Regular cardiac myocyte (primary cell): ENCODE measurements at places on chromosomes 4 and X. TPM values are rescaled to one million over a fixed set of nuclear protein-coding genes. Genes with fewer than 3 reads are reported as not detected.

The ASB5 gene
- under 0.01 and 6.2 TPM in 2 replicates for total RNA-seq

The PNMA6F gene
- total RNA-seq: not detected in 2 replicates

The PAK3 gene
- 1.7 and 4.0 TPM in 2 replicates for total RNA-seq

The SUPT20HL1 gene
- total RNA-seq: under 0.01 TPM in 1 of 2 replicates, not detected in the other

The TMEM156 gene
- total RNA-seq: under 0.01 and 0.58 TPM in 2 replicates

The SSX3 gene
- total RNA-seq: not detected in 2 replicates

The FOXP3 gene
- total RNA-seq: under 0.01 TPM in 1 of 2 replicates, not detected in the other

The TCEANC gene
- total RNA-seq: 2.7 and 7.0 TPM in 2 replicates

The FGB gene
- not detected in 2 replicates for total RNA-seq
